ENCODE measurements at places on chromosomes 12 and 14.

GRCh38 chr12:46547421-46548354, 175.1 kb upstream of the SLC38A2 start:
- no peak for DNase-seq

DNA sequence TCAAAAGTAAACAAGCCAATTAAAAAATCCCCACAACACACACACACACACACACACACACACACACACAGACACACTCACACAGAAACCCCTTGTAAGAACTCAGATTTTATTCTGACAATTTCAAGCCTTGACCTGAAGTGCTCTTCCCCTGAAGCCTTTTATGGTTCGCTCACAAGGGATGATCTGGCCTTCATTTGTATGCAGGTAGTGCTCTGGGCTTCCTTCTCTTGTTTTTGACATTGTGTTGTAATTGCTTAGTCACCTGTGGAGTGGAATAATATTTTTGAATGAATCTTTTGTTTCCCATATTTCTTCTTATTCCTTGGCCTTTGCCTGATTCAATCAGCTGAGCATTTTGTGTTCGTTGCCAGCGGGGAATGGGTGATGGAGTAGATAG, 83.3 kb upstream of the CSRP2 start:
- no peak for DNase-seq

DNA sequence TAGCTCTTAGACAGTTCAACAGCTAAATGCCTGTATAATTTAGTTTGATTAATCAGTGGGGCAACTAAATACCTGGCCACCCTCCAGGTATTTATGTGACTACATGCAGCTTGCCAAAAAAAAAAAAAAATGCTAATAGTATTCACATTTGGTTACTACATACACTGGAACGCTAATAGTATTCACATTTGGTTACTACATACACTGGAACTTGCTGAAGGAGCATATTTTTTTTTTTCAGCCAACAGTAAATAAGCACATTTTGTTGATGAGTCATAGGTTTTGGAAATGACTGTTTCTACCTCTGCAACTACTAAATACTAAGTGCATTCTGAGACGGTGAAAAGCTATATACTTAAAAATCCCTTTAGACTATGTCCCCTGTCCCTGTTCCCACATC, 1172.3 kb downstream of the LRFN5 start:
- no peak for DNase-seq

DNA sequence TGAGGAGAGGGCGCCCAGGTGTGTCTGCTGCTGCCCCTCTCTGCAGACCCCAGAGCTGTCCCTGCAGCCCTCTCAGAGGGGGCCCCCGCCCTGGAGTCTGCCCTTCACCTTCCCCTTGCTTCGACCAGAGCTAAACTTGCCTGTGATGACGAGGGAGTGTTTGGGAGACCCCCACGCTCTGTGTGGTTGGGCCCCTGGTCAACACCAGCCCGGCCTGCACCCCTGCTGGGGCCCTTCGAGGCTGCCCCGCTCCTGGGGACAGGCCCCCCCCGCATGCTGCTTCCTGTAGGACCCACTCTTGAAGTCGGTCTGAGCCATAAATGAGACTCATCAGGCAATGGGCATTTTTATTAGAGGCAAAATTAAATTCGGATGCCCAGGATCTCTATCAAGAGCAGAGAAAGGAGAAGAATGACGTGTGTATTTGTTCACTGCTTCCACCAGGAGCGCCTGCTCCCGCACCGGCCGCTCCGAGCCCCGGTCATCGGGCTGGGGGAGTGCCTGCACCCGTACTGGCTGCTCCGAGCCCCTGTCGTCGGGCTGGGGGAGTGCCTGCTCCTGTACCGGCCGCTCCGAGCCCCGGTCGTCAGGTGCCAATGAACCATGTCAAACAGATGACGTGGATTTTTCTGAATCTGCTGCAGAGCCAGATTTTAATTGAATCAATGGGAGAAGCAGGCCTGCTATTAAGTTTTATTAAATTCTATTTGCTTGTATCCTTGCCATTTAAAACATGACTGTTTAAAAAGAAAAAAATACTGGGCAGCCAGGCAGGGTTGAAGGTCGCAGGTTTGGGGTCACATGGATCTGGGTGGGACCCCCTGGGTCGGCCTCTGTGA, 47.7 kb downstream of the NOC4L start:
- DNase-seq = no peak

DNA sequence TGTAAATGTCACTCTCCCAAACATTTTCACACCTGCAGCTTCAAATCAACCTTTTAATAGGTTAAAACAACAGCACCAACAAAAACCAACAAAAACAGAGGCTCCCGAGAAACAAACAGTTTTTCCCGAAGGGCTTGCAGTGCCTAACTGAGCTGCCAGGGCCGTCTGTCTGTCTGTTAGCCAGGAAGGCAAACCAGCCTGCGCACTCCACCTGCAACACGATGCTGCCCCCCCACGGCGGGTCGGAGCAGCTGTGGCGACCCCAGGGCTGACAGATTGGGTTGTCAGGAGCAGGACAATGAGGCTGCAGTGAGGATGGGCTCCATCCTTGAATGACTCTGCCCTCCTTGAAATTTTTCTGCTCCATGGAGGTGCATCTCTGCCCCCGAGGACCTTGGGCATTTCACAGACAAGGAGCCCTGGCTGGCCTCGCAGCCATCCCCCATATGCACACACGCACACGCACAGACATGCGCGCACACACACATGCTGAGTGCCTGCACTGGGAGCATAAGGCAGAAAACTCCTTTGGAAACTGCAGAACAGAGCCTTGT, 2.6 kb downstream of the RTL1 start:
- no peak for DNase-seq
